Activated naive CD4-positive, alpha-beta T cell treated with Interleukin-2 at 50 U/mL for 16 hours (primary cell): ENCODE measurements at places on chromosomes 4 and X.
A peak's percentile ranks its signal among the peaks of the same experiment; 100 is the strongest.

DNA sequence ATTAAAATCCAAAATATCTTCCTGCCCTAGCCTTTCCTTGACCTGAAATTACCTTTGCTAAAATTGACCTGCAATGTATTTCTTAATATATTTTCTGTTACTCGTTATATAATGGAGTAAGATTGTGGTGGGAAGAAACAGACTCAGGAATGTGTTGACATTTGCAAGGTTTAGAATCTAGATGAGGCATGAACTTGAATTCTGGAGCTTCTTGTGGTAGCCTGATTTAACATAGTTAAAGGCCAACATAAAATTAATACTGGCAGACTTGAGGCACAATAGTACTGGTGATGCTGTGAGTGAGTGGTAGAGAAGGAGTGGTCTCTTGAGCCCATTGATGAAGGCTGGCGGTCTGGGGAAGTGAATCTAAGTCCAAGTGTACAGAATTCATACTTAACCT is 197.9 kb upstream of the SPRY1 start:
- no peak for DNase-seq

GRCh38 chr4:69049860-69050259 is 46.4 kb upstream of the UGT2B7 start:
- no peak for DNase-seq

- DNase-seq = no peak
These were observed 26.9 kb downstream of the ARFIP1 start for GRCh38 chr4:152806501-152807125.

- DNase-seq = no peak
These were observed 143.9 kb upstream of the DIPK2B start for GRCh38 chrX:45344594-45344993.

DNA sequence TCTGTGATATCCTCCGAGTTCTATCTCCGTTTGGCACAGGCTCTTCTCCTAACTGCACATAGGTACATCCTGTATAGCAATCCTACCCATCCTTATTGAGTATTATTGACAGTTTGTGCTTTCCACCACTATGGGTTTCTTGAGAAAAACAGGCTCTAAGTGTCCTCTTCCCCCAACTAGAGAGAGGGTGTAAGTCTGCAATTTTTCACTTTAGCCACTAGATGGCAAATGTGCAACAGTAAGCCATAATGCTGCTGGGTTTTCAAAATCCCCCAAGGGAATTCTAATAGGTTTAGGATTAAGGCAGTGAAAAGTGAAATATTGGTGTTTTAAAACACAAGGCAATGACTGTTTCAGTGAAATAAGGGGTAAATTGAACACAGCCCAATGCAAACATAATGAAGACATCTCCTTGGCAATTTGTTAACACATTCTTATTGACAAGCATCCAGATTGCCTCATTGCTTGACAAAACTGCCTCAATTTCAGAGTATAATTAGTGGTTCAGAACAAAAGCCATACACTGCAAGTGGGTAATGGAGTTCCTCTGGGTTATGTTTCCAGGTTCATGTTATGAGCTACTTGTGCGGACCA is 239.0 kb upstream of the HTR2C start:
- DNase-seq = no peak

DNA sequence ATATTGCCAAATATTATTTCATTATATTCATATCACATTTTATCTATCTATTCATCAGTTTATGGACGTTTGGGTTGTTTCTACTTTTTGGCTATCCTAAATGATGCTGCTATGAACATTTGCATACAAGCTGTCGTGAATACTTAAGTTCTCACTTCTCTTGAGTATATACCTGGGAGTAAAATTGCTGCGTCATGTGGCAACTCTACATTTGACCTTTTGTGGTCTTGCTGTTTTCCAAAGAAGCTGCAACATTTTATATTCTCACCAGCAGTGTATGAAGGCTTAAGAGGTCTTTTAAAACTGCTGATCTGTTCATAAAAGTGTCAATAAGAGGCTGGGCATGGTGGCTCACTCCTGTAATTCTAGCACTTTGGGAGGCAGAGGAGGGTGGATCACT is 5.8 kb downstream of the PYURF start:
- DNase-seq = no peak

GRCh38 chr4:157291071-157291470 is 70.5 kb downstream of the GRIA2 start:
- no peak for DNase-seq

DNA sequence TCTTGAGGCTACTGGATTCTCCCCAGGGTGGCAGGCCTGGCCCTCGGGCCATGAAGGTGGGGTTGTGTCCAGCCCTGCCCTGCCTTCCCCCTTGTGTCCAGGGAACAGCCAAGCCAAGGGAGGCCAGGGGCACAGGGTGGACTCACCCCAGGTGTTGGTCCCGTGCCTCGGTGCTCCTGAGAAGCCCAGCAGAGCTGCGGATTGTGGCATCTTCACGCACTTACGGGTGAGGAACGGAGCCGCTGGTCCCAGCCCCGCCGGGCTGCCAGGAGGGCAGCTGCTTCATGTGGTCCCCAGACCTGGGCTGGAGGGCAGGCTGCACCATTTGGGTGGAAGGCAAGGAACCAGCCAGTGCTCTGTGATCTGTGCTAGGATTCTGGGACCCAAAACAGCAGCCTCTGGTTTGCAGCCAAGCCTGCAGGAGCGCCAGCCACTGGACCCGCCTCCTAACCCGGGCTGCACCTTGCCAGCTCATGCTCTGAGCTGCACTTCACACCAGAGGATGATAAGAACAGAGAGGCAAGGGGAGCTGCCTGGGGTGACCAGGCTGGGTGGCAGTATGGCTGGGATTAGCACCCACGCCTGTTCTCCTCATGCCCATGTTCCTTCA is 36.1 kb upstream of the HMX1 start:
- DNase-seq = no peak

DNA sequence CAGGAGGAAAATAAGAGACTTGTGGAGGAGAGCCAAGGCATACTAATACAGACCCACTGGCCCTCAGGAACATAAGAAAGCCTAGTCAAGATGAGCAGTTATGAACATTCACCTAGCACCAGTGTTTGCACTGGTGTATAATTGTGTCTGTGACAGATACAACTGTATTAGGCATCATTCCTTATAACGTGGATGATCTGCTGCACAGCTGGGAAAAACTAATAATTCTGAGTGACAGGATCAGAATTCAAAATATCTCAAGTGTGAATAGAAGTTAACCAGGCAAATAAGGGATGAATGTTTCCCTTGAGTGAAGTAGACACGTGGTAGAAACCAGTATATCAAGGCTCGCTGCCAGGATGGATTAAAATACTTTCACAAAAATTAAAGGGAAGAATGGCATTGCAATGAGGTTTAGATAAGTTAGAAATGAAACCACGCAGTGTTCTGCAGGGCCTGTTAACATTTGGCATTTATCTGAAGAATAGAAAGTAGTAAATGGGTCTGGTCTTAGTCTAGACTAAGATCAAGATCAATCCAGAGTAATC is 325.9 kb downstream of the EPHA5 start:
- no peak for DNase-seq

DNA sequence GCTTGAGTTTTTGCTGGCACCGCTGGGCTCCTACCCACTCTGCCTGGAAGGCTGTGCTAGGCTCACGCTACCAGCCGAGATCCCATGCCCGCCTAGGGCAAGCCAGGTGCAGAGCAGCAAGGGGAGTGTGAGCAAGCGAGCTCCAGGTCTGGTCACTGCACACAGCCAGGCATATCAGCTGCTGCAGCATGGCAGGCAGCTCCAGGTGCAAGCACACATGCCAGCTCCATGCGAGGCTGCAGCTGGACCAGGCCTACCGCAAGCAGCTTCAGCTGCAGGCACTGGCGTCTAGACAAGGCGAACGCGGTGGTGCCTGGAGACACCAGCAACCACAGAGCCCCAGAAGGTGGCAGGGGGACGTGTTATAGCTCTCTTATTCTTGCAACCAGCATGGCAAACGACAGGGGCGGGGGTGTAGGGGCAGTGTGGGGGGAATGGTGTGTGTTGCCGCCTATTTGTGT is 614.7 kb upstream of the EPHA5 start:
- DNase-seq = no peak

- DNase-seq = no peak
These were observed 188.1 kb upstream of the FAM241A start for GRCh38 chr4:111957116-111957515.

GRCh38 chrX:67545893-67546495 is 2.2 kb downstream of the AR start:
- no peak for DNase-seq

- no peak for DNase-seq
These were observed 37.1 kb downstream of the SMARCAD1 start for GRCh38 chr4:94244829-94245185.

DNA sequence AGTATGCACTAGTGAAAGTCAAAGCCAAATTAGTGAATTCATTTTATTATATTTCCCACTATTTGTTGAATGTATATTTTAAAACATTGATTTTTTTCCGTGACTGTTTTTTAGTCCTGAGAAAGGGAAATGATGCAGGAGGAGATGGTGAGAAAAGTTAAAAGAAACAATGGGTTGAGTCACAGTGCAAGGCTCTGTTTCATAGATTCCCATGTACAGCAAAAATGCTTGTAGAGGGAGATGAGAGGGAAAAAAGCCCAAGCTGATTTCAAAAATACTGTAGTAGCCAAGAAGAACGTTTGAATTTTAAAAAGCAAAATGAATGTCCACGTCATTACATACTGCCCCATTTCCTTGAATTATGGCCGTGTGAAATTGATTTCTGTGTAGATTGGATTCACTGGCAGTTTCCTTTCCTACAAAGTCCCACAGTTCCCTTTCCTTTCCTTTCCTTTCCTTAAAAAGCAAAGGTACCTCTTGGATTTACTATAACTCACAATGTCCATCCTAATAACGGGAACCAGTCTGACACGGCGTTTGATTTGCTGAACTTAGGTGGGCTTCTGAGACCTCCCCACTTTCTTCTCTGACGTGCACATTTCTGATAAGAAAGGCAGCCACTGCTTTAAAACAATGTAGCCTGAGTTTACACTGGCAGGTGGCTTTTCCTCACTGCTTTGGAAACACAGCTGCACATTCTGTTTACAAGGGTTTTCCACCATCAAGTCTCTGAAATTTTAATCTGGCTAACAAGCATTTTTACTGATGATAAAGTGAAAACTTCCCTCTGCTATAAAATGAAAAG is 63.7 kb downstream of the SPCS3 start:
- no peak for DNase-seq

- DNase-seq = peak; percentile 98
These were observed at the start of gene NR3C2 for GRCh38 chr4:148441986-148442831. Gene NR3C2, minus strand, starts transcription at chr4:148442414.

DNA sequence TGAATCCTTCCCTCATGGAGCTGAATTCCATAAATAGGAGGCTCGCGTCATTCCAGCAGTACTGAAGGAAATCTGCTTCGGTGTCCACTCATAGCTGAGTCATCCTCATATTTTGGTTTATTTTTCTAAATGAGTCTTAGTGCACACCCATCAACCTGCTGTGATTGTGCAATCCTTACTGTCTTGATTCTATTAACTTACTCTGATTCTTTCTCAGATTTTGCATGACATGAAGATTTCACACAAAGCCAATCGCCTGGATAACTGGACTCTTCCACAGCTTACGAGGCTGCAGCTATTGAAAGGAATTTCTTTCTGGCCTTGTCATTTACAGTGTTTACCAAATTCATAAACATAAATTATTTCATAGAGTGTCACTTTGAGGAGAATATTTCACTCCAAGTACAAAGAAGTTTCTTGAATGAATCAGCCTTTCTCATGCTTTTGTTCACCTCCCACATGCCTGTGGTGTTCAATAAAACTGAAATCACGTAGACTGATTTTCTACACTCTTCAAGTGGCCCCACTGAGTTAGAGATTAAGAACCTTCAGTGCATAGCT is 207.6 kb upstream of the SLITRK2 start:
- DNase-seq = no peak

DNA sequence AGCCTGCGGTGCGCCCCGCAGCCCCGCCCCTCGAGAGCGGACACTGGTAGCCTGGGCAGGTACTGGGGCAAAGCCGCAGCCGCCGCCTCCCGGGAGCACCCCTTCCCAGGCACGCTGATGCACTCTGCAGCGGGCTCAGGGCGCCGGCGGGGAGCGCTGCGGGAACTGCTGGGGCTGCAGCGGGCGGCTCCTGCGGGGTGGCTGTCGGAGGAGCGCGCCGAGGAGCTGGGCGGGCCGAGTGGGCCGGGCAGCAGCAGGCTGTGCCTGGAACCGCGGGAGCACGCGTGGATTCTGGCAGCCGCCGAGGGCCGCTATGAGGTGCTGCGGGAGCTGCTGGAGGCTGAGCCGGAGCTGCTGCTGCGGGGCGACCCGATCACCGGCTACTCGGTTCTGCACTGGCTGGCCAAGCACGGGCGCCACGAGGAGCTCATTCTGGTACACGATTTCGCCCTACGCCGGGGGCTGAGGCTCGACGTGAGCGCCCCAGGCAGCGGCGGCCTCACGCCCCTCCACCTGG is 401 bp downstream of the SOWAHD start:
- DNase-seq = peak; percentile 23

GRCh38 chrX:77446029-77446585 is 1.1 kb upstream of the FGF16 start:
- DNase-seq = no peak

GRCh38 chrX:134186362-134187121 is 50.4 kb upstream of the CCDC160 start:
- peak; percentile 47 for DNase-seq

- no peak for DNase-seq
These were observed 659.4 kb downstream of the CCSER1 start for GRCh38 chr4:90786602-90787001.

DNA sequence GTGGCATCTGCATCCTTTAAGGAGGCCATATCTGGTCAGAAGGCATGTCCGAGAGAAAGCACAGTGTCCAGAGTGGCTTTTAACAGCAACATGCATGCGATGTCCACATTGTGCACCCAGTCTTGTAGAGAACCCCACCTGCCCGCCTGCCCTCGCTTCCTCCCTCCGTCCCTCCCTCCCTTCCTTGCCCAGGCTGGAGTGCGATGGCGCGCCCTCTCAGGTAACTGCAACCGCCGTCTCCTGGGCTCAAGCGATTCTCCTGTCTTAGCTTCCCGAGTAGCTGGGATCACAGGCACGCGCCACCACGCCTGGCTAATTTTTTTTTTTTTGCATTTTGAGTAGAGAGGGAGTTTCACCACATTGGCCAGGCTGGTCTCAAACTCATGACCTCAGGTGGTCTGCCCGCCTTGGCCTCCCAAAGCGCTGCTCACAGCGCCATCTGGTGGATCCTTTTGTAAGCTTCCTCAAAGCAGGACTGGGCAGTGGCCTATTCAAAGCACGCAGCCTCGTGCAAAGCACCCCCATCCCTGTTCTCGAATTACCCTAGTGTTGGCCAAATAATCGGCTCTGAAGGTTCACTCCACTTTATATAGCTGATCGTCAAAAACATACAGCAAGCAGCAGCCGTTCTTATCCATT is 15.0 kb downstream of the BRCC3 start:
- DNase-seq = peak; percentile 43

GRCh38 chrX:3990569-3990968 is 277.1 kb upstream of the PRKX start:
- DNase-seq = no peak

DNA sequence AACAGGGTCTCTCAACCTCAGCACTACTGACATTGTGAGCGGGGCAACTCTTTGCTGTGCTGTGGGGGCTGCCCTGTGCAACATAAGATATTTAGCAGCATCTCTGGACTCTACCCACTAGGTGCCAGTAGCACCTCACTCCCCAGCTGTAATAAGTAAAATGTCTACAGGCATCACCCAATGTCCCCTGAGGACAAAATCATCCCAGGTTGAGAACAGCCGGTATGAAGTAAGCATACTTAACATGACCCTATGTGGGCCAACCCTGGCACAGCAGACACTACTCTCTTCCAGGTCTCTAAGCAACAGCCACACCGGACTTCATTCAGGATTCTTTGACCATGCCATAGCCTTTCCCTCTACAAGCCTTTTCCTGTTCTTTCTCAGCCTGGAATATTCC is 10.5 kb upstream of the MGST2 start:
- no peak for DNase-seq
